ENCODE measurements at places on chromosomes 3 and 15.

- no peak for DNase-seq
Observed at GRCh38 chr3:62027796-62028195, 345.6 kb downstream of the FEZF2 start.

GRCh38 chr3:124886168-124887056 is 753 bp downstream of the ITGB5 start:
- peak; percentile 57 for DNase-seq

DNA sequence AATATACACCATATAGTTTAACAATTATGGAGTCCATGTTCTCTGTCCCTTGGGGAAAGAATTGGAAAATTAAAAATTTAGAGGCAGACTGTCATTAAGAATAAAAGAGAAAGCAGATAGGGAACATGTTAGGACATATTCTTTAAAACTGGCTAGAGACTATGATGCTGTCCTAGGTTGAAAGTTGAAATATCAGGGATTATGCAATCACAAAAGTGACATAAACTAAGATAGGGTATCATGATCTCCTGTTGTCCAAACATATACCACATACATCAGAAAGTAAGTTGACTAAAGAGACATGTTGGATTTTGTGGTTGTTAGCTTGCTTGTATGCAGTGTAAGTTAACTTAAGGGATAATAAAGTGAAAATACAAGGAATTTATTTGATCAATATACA is 9.9 kb upstream of the EID1 start:
- DNase-seq = no peak

- DNase-seq = no peak
Observed at GRCh38 chr3:157104928-157105652, 54.9 kb downstream of the CCNL1 start.

- DNase-seq = no peak
Observed at GRCh38 chr15:34616613-34617012, 33.2 kb upstream of the GOLGA8B start.

- DNase-seq = no peak
Observed at GRCh38 chr15:50783411-50783810, 17.9 kb upstream of the SPPL2A start.

GRCh38 chr3:169931747-169932520 is 20.6 kb downstream of the SAMD7 start:
- no peak for DNase-seq

DNA sequence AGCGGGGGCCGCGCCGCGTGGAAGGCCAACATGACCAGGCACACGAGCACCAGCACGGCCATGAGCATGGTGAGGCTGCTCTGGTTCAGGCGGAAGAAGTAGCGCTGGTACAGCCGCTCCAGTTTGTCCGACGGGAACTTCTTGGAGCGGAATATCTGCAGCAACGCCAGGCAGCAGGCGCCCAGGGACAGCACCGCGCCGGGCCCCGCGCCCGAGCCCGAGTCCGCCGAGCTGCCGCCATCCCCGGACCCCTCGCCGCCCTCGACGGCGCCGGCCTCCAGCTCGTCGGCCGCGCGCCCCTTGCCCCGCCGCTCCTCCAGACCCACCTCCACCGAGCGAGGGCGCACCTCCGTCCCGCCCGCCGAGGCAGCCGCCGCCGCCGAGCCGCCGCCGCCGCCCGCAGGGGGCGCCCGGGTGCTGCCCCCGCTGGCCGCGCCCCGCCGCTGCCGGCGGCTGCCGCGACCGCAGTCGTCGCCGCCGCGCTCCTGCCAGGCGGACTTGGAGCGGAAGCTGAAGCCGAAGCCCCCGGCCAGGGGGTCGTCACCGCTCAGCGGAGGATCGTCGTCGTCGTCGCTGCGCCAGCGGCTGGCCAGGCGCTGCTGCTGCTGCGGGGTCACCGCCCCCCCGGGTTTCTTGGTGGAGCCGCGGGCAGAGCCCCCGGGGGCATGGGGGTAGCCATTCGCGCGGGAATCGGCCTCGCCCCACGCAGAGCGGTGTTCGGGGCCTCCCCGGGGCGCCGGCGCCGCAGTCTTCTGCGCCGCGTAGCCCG is 957 bp downstream of the ADCY5 start:
- DNase-seq = no peak

DNA sequence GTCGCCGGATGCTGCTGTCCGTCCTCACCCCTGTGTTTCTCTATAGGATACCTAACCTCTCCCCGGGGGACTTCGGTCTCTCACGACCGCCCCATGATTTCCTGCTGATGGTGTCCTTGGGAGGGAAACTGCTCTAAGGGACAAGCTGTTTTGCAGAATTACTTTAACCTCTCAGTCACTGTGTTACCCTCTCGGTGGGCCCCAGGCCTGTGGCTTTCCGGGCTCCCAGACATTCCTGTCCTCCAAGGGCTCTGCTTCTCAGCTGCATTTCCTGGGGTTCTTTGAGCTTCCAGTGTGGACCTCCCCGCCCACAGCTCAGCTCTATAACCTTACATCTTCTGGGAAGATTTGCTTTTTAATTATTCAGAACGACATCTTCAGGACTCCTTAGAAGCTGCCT is 40.9 kb downstream of the CHST2 start:
- no peak for DNase-seq

DNA sequence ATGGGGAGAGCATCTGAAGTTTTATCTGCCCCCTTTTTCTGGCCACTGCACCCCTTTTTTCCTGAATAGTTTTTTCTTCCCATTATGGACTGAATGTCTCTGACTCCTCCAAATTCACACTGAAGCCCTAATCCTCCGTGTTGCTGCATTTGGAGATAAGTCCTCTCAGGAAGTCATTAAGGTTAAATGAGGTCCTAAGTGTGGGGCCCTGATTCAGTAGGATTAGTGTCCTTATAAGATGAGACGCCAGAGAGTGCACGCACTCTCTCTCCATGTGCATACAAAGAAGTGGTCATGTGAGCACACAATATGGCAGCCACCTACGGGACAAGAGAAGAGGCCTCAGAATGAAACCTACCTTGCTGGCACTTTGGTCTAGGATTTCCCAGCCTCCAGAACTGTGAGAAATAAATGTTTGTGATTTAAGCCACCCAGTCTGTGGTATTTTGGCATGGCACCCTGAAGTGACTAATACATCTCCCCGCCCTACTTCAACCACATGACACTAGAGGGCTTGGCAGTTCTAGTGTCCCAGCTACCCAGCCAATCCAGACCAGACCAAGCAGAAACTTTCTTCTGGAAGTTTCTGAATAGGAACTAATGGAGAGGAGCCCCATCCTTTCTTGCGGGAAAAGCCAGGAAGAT is 191.3 kb downstream of the PDE8A start:
- no peak for DNase-seq

- no peak for DNase-seq
Observed at GRCh38 chr3:187207624-187208023, 10.3 kb downstream of the RTP1 start.

- no peak for DNase-seq
Observed at GRCh38 chr3:122621112-122621511, 43.7 kb downstream of the PARP15 start.

DNA sequence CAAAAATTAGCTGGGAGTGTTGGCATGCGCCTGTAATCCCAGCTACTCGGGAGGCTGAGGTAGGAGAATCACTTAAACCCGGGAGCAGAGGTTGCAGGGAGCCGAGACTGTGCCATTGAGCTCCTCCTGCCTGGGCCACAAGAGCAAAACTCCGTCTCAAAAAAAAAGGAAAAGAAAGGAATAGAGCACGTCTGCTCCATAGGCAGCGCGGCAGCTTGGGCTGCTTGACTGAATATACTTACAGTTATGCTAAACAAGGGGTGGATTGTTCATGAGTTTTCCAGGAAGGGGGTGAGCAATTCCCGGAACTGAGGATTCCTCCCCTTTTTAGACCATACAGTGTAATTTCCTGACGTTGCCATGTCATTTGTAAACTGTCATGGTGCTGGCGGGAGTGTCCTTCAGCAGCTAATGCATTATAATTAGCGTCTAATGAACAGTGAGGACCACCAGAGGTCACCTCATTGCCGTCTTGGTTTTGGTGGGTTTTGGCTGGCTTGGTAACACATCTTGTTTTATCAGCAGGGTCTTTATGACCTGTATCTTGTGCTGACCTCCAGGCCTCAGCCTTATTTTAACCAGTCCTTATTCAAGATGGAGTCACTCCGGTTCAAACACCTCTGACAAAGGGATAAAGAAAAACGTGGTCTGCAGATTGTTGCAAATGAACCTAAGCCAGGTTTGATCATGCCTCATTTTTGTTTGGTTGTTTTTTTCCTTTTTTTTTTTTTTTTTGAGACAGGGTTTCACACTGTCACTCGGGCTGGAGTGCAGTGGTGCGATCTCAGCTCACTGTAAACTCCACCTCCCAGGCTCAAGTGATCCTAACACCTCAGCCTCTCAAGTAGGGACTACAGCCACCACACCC is 24.9 kb upstream of the SENP5 start:
- no peak for DNase-seq

DNA sequence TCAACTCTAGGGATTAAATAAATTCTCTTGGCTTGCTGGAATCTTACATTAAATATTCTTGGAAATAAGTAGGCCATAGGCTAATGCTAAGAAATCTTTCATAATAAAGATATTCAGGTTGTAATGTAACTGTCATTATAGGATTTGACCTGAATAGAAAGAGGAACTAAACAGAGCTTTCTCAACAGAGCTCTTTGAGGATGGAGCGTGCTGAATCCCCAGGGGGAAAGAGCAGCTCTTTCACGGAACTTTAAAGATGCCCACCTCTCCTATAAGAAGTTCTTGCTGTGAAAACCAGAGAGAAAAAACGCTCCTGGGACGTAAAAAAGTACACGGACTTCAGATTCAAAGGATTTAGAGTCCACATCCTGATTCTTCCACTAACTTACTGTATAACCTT is 77.9 kb downstream of the NTRK3 start:
- DNase-seq = no peak

- no peak for DNase-seq
Observed at GRCh38 chr3:72722930-72723726, 125.1 kb downstream of the SHQ1 start.

DNA sequence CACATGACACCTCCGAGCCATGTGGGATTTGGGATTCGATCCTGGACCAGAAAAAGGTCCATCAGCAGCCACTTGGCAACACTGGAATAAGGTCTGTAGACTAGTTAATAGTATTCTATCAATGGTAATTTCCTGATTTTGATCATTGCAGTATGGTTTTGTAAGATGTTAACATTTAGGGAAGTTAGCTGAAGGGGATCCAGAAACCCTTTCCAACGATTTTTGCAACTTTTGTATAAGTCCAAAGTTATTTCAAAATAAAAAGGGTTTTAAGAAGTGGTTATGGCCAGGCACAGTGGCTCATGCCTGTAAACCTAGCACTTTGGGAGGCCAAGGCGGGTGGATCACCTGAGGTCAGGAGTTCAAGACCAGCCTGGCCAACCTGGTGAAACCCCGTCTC is 10.2 kb downstream of the BDH1 start:
- no peak for DNase-seq

DNA sequence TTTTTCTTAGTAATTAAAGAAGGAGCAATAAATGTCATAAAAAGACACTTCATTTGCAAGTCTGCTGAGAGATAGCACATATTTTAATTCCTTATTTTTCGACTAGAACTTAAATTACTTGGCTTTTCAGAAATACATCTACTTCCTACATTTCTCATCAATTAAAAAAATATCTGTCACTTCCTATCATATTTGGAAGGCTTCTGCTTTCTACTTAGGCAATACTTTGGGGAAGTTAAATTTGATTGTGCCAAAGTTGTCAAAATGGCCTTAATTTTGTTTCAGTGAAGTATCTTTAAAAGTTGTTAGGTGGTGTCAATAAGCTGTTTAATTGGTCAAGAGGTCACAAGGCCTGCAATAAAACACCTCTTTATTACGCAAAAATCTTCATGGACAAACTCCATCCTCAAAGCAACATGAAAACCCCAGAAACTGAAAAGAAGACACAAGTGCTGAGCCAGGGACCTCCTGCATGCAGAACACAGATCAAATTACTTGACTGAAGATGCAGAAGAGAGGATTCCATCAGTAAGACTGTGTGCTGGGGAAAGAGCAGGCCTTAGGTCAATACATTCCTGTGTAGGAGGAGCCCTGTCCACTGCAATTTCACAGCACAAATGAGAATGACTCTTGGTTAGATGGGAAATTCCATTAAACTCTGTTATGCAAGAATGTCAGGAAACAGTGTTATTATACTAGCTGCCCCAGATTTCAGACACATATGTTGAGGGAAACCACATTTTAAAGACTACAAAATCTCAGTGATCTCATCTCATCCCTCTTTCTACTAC is 48.0 kb upstream of the FSTL1 start:
- DNase-seq = no peak

DNA sequence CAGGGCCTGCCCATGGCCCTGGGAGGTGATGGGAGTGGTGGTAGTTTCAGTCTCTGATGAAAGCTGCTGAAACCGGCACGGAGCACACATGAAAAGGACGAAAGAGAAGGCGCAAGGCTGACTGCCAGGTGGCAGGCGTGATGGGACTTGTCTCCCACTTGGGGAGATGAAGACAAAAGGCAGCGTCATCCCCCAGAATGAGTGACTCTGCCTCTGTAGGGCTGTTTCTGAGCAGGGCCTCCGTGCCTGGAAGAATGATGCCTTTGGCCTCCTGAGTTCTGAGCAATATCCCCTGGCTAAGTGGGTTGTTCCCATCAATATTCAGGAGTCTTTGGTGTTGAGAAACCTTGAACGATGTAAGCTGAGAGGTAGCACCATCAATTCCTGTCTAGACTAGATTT is 237.8 kb downstream of the OPA1 start:
- no peak for DNase-seq

GRCh38 chr3:85251766-85252165 is 293.0 kb downstream of the CADM2 start:
- DNase-seq = no peak

DNA sequence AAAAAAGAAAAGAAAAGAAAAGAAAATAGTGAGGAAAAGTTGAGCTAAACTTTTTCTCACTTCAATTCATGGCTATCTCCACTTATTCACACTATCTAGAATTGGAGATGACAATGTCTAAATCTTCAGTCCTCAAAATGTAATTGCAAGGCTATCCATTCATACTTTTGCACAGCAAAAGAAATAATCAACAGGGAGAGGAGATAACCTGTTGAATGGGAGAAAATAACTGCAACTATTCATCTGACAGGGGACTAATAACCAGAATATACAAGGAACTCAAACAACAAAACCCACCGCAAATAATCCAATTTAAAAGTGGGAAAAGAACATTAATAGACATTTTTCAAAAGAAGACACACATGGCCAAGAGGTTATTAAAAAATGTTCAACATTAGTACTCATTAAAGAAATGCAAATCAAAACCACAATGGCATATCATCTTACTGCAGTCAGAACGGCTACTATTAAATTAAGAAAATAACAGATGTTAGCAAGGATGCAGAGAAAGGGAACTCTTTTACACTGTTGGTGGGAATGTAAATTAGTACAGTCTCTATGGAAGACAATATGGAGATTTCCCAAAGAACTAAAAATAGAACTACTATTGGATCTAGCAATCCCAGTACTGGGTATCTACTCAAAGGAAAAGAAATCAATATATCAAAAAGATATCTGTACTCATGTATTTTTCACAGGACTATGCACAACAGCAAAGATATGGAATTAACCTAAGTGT is 73.5 kb upstream of the PPIB start:
- DNase-seq = no peak

- no peak for DNase-seq
Observed at GRCh38 chr3:128318275-128318941, 148.3 kb downstream of the DNAJB8 start.

- DNase-seq = no peak
Observed at GRCh38 chr3:133987948-133988484, 41.7 kb downstream of the SLCO2A1 start.

- no peak for DNase-seq
Observed at GRCh38 chr3:182523836-182524235, 269.5 kb upstream of the ATP11B start.
